ENCODE measurements at places on chromosomes 1 and 21. TPM values are rescaled to one million over a fixed set of nuclear protein-coding genes. Genes with fewer than 3 reads are reported as not detected.

GRCh38 chr1:214228976-214229375 is 52.0 kb upstream of the SMYD2 start:
- DNase-seq, result no peak

CELA2A gene
- not detected for total RNA-seq

ANKRD34A gene
- total RNA-seq, result 2.9 TPM

DNA sequence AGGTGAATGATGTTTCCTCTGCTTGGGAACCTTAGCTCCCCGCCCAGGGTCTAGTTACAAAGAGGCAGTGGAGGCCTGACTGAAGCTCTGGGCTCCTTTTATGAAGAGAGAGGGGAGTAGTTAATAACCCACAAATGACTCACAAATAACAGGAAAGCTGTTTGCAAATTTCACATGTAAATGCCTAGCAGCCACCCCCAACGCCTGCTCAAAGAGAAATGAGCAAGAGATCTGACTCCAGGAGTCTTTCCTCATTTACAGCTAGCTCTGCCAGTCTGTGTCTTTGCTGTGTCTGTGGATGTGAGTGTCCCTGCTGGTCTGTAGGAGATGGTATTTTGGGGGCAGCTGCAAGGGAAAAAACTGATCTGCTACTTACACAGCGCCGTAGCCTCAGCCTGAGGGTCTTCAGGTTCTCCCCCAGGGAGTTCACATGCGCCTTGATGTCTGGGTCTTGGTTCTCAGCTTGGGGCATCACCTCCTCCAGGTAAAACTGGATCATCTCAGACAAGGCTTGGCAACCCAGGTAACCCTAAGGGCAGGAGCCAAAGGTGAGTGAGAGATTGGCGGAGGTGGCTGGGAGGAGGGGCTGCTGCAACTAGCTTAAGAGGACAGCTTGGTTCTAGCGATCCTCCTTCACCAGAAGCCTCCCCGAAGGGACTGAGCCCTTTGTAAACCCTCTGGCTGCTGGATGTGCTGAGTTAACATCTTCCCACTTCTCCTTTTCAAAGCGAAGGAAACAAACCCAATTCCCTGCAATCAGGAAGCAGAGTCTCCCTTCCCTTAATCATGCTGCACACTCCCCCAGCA is at the start of gene IL19:
Gene IL19, plus strand, starts transcription at position 243 of the 807 bp plus-strand sequence. CDS start 65,890 bp downstream, outside the sequence.
- DNase-seq, result no peak

- DNase-seq, result no peak
Measured at GRCh38 chr1:235060607-235061470, 67.8 kb downstream of the TOMM20 start.

CASQ1 gene
- total RNA-seq, result 0.35 TPM

STX12 gene
- total RNA-seq, result 33.1 TPM

DNA sequence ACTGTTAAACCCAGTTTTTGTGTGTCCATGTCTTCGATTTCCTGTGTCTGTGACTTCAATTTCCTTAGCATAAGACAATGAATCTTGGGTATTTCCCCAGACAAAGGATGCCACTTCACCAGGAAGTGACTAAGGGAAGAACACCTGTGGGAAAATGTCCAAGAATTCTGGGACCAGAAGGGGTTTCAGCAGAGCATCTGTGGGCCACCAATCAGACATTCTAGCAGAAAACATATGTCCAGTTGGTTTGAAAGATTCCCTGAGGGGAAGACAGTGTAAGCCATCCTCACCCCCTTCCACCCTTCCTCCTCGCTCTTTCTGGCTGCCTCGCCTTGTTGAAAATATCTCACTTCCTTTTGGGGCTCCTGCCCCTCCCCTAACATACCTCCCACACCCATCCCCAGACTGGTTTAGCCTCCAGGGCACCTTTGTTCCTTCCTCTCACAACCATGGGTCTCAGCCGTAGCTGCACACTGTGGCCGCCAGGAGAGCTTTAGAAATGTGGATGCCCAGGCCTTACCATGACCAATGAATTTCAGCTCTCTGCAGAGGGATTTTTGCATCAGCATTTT is 25.5 kb upstream of the IFNAR1 start:
- DNase-seq, result peak; percentile 32

GRCh38 chr1:157958263-157958662 is 35.2 kb upstream of the KIRREL1 start:
- DNase-seq, result no peak

DNA sequence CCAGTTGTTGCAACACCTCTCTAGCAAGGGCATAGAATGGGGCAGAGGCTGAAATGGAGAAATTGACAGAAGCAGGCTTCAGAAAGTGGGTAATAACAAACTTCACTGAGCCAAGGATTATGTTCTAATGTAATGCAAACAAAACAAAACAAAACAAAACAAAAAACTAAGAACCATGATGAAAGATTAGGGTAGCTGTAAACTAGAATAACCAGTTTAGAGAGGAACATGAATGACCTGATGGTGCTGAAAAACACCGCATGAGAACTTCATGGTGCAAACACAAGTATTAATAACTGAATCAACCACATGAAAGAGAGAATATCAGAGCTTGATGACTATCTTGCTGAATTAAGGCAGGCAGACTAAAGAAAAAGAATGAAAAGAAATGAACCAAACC is 1707.7 kb downstream of the BRINP3 start:
- DNase-seq, result no peak

GRCh38 chr1:169491845-169492281 is 6.1 kb upstream of the SLC19A2 start:
- DNase-seq, result peak; percentile 24
